CD4-positive, alpha-beta T cell treated with Interleukin-6 at 100 ng/mL for 8 hours (primary cell): ENCODE measurements at places on chromosomes 1 and 21.

GRCh38 chr1:30911059-30911954 is 2.7 kb upstream of the SDC3 start:
- peak; percentile 12 for DNase-seq

GRCh38 chr1:171160639-171161354 is 24.3 kb upstream of the FMO2 start:
- no peak for DNase-seq

DNA sequence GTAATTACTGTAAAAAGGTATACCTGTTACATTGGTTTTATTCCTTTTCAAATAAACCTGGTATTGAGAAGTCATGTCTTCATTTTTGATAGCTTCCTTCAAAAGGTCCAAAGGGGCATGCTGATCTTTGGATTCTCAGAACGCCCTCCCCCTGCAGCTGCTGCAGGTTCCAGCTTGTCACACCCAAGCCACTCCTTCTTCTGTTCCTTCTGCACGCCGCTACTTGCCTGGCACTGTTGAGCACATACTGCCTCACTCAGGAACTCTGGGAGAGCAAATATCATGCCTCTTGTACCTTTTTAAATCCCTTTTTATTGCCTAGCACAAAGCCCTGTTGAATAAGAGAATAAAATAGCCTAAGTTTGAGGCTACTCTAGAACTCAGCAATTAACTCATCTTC is 136.9 kb downstream of the BARHL2 start:
- DNase-seq: no peak

DNA sequence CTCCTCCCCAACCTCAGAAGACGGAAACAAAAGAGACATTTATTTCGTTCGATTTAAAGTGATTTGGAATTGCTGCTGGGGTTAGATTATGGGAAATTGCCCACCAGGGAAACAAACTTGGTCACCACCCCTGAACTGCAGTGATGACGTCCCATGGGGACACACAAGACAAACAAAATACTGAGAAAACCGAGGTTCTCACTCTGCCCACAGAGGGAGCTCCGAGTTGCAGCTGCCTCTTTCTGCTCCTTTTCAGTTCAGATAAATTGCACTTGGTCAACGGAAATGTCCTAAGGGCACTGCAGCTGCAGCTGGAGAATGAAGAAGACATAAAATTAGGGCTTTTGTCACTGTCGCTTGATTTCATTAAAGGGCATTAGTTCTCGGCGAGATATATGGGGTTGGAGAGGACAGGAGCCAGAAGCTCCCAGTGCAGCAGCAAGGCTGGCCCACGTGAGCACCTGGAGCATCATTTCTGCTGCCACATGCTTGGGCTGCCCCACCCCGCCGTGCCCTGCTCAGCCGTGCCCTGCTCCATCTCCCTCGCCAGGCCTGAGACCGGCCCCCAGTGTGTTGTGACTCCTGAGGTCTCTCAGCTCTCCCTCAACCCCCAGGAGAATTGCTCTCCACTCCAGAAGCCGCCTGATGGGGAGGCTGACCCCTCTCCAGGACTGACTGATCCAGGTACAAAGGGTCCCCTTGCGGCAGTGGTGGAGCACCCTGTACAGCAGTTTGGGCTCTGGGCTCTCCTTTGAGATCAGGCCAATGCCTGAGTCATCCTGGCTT is 231.7 kb upstream of the AJAP1 start:
- DNase-seq: no peak

DNA sequence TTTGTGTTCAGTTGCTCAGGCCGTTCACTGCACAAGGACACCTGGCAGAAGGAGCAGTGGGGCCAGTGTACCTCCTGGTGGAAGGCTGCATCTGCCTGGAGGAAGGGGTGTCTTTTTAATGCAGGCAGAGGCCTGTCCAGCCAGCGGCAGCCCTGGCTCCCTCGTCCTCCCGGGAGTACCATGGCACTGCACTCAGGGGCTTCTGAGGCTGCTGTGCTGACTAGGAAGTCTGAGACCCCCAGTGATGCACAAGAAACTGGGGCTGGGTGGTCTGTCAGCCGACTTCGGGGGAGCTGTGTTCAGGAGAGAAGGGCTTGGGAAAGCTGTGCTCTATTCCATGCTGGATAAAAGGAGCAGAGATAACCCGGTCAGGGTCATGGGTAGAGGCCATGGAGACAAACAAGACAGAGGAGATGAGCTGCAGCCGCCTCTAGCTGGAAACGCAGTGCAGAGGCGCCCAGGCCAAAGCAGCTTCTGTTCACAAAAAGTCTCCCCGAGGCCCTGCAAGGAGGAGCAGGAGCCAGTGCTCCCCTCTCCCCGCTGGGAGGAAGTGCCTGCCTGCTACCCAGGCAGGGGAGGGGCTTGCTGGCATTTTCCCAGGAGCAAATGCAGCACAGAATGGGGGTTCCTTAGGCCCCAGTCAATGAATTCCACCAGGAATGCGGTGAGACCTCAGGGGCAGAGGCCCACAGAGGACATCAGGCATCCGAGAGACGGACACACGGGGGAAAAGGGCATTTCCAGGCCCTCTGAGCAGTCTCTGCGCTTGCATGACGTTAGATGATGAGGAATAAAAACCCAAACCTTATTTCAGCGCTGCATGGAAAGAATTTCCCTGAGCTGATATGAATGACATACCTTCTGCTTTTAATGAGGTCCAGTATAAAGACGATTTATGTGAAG is 17.2 kb upstream of the C2CD2 start:
- no peak for DNase-seq

DNA sequence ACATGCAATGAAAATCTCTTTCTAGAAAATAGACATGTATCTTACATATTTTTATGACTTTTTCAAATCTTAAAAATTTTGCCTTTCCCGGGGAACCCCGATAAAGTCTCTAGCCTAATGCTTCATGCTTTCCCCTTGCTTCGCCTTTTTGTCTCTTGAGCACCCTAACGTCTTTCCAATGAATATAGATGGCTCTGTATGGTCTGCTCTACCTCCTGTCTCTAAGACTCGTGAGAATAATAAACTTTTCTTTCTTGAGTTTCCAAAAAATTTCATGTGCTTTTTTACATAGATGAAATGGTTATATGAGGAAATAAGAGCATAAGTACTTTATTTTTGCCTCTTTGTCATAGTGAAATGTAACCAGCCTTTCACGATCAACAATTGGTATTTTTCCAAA is 202.6 kb downstream of the PDE4B start:
- no peak for DNase-seq

GRCh38 chr1:81887421-81888144 is 86.8 kb downstream of the ADGRL2 start:
- no peak for DNase-seq

- DNase-seq: no peak
Observed at GRCh38 chr1:31650161-31651088, 5.7 kb upstream of the PEF1 start.

- DNase-seq: no peak
Observed at GRCh38 chr1:182861994-182862393, 22.8 kb downstream of the DHX9 start.

DNA sequence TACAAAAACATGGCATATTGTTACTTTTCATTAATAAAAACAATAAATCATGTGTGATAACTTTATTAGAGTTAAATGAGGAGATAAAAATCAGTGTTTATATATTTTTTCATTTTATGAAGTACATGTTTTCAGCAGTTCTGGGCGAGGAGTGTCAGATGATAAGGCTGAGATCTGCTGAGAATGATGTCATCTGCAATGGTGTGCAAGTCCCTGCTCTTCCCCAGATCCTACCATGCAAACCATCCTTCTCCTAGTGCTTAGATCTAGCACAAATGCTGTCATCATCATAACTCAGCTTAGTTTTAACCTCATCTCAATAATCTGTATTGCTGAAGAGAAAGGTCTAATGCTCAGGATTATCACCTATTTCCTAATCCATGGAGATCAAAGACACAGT is 214.4 kb upstream of the DAB1 start:
- no peak for DNase-seq

DNA sequence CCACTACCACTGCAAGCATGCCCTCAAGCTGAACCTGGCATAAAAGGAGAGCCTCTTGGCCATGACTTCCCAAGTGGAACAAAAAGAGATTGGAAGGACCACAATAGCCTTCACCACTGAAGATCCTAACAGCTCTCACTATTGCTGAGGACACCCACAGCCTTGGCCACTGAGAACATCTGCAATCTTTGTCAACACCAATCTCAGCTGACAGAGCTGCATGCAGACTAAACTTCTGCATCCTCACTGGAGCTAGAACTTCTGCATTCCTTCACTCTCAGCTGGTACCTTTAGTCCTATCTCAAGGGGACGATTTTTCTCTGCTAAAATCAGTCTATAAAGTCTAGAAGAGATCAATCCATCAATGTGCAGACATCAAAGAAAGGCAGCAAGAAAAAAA is 8.3 kb upstream of the FCRL2 start:
- DNase-seq: no peak

DNA sequence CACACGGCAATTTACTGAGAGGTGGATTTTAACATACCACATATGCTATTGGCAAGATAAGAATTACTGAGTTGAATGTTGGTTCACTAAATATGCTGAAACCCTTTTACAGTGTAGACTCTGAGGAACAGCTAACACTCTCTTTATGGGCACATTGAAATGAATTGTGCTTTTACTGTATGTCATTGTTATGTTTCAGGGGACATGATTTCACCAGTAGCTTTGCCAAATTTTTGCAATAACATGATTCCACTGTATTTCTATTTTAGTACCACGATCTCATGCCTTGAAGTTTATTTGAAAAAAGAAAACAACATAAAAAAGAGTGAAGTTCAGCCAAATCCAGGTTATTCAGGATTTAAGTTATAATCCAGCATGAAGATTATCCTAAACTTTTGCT is 188.5 kb downstream of the HLX start:
- DNase-seq: no peak

- DNase-seq: peak; percentile 80
Observed at GRCh38 chr1:153540394-153541361, at the start of gene S100A5. TSS of gene S100A5 (minus strand) at chr1:153540934. CDS start at chr1:153540191, 743 bp downstream.

DNA sequence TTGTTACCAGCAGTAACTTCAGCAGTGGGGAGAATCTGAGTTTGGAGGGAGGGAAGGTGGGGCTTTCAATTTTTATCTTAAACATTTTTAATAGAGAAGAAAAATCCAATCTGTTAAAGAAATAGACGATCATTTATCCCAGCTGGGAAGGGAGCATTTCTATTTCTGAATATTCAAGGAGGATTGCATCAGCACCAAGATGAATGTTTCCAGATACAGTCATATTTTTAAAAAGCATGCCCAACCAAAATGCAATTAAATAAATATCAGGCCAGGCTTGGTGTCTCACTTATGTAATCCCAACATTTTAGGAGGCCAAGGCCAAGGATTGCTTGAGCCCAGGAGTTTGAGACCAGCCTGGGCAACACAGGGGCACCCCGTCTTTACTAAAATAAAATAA is 1.7 kb upstream of the ATP1A4 start:
- no peak for DNase-seq

GRCh38 chr1:230109895-230110667 is 43.0 kb downstream of the GALNT2 start:
- peak; percentile 53 for DNase-seq

- DNase-seq: no peak
Observed at GRCh38 chr21:25911730-25912401, 177.1 kb downstream of the GABPA start.
